ENCODE measurements at places on chromosomes 12 and 14.

DNA sequence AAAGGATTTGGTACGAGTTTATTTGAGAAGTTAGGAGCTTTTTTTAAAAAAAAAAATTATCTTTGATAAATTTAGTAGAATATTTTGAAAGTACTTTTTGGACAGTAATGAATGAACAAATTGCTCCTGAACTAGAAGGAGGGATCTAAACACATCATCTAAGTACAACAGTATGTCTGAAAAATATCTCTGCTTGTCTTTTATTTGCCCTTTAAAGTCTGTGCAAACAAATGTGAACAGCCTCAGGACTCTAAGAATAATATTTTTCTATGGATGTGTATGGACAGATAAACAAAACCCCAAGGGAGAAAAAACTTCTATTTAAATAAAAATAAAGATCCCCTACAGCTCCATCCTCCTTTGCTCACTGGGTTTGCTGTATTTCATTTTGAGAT, 19.5 kb downstream of the FBXL14 start:
- DNase-seq: no peak

- DNase-seq: no peak
Measured at GRCh38 chr14:31270196-31270772, 62.7 kb upstream of the HECTD1 start.

- no peak for DNase-seq
Measured at GRCh38 chr12:7162691-7163114, 26.8 kb upstream of the PEX5 start.

DNA sequence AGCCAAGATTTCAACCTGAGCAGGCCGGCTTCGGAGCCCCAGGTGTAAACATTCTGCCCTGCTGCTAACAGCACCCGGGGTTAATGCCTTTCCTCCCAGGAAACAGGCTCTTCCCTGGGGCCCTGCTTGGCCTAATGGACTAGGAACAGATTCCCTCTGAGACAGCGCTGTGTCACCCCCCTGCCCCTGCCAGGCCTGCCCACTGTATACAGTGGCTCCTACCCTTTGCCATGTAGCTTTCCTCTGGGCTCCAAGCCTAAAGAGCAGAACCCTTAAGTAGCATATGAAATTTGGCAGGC, 28.3 kb upstream of the BCDIN3D start:
- DNase-seq: no peak

GRCh38 chr12:30753233-30753632, 1.5 kb downstream of the CAPRIN2 start:
- peak; percentile 13 for DNase-seq

DNA sequence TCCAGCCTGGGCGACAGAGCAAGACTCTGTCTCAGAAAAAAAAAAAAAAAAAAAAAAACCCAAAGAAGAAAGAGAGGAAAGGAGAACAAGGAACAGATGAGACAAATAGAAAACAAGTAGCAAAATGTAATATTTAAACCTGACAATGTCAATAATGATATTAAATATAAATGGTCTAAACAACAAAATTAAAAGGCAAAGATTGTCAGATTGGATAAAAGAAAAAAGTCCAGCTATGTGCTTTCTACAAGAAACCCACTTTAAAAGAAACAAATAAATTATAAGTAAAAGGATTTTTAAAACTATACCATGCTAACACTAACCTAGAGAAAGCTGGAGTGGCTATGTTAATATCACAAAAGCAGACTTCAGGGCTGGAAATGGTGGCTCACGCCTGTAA, 29.7 kb upstream of the APOF start:
- DNase-seq: no peak

GRCh38 chr12:131861261-131862083, 33.0 kb upstream of the ULK1 start:
- no peak for DNase-seq

DNA sequence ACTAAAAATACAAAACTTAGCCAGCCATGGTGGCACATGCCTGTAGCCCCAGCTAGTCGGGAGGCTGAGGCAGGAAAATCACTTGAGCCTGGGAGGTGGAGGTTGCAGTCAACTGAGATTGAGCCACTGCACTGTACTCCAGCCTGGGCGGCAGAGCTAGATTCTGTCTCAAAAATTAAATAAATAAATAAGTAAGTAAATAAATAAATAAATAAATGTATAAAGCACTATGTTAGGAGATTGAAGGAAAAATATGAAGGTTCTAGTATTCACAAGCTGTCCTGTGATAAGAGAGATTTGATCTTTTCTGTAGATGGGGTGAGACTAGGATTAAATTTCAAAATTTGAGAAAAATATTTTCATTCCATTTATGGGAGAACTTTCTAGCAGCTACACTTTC, 5.7 kb downstream of the DNAJC22 start:
- DNase-seq: no peak

- DNase-seq: no peak
Measured at GRCh38 chr12:76124456-76124855, 40.0 kb upstream of the NAP1L1 start.

- DNase-seq: peak; percentile 76
Measured at GRCh38 chr12:57001448-57001906, 4.9 kb downstream of the ZBTB39 start.

DNA sequence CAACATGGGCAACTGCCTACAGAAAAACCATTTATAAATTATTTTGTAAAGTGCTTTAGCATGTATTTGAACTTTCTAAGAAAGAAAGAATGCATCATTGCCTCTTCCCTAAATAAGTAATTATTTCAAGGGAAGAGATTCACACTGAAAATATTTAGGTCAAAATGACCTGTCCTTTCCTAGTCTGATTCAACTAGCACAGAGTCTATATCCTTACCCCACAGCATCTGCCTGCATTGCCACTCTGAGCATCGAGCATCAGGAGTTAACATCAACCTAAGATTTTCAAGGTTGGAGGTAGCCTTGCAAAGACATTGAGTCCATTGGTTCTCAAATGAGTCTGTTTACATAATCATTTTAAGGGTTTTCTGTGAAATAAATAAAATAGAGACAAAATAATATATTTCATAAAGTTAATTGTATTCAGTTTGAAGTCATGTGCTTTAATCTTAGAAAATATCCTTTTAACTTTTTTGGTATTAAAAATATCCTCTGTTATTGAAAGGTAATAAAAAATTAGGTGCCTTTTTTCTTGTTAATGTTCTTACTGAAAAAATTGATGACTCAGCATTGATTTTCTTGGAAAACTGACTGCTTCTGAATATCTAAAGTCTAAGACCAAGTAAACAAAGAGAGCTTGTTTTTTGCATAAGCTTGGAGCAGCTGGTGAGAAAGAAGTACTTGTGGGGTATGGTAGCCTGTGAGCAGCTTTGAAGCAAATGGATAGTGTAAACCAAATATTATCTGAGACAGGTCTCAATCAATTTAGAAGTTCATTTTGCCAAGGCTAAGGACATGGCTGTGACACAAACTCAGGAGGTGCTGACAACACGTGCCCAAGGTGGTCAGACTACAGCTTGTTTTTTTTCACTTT, 269.0 kb upstream of the CLEC14A start:
- no peak for DNase-seq

GRCh38 chr12:55736780-55737580, 5.9 kb upstream of the GDF11 start:
- DNase-seq: peak; percentile 63

GRCh38 chr14:36604757-36605505, 22.5 kb upstream of the NKX2-8 start:
- DNase-seq: peak; percentile 18

DNA sequence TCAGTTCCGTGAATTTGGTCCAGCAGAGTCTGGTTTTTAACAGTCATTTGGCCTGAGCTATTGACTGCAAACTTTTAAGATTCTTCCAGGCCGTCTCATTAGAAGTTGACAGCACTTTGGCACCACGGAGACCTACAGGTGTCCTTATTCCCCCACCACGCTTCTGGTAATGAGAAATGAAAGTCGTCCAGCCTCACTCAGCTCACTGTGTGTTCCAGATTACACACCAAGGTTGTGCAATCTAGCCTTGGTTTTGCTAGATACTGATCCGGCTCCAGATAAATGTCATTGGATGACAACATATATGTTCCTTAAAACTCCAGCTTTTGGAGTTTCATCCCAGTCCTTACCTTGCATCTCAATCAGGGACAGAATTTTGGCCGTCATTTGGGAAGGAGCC, 210.4 kb downstream of the CHST11 start:
- DNase-seq: no peak

GRCh38 chr12:45034861-45035265, 16.0 kb downstream of the DBX2 start:
- DNase-seq: no peak

DNA sequence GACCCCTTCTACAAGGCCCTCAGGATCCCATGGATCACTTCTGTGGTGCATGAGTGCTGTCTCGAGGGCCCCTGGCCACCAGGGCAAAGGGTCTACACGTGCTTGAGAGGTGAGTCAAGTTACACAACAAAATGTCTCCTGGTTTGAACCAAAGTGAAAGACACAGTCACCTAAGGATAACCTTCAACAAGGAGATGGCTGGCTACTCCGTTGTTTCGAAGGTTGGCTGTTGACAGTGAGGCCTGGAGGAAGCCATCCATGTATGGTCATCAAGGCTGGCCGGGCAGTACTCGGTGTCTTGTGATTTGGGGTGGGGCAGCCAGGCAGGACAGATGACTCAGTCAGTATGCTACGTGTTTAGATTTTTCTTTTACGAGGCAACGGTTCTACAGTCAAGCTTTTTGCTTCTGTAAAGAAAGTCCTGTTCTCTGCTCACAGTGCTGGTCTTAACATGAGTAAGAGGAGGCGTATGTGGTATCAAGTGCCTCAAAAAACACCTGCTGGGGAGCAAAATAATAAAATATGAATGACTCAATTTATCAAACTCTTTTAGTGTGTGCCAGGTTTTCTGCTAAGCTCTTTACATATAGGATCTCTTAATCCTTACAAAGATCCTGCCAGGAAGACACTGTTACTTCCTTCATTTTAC, 18.0 kb upstream of the NT5DC3 start:
- no peak for DNase-seq

GRCh38 chr12:79886917-79887519, 47.9 kb downstream of the PPP1R12A start:
- no peak for DNase-seq

DNA sequence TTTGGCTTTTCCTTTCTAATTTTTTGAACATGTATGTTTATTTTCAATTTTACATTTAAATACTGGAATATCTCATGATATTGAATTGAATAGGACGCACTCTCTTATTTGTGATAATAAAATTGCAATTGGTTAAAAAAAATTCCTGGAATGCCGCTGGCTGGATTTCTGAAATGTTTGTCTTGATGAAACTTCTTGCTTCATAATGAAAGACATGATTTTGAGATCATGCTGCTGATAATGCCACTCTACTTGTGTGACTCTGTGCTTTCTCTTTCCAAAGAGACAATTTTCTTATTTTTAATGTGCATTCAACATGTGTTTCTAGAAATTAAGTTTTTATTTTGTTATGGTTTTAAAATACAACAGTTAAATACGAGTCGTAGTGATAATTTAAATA, 465.7 kb upstream of the FAR2 start:
- no peak for DNase-seq

DNA sequence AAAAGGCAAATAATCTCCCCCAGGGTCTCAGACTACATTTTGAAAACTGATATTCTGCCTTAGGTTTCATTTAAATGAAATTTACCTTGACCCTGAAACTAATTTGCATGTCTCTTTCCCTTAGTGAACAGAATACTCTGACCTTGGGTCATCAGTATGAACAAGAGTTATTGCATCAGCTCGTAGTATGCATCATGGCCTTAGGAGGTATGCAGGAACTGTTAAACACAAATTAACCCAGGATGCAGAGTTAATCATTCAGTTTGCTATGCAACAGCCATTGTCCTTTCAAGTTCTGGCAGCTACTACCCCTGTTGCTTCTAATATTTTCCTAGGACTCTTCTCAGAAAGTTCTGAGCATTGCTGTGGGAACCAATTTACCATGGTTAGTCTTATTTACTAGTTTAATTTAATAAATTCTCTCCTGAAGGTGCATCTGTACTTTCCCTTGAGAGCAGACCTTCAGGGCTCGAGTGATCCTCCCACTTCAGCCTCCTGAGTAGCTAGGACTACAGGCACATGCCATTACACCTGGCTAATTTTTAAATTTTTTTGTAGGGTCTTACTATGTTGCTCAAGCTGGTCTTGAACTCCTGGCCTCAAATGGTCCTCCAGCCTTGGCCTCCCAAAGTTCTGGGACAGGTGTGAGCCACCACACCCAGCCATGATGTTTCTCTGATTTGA, 126.7 kb downstream of the TTC6 start:
- no peak for DNase-seq

DNA sequence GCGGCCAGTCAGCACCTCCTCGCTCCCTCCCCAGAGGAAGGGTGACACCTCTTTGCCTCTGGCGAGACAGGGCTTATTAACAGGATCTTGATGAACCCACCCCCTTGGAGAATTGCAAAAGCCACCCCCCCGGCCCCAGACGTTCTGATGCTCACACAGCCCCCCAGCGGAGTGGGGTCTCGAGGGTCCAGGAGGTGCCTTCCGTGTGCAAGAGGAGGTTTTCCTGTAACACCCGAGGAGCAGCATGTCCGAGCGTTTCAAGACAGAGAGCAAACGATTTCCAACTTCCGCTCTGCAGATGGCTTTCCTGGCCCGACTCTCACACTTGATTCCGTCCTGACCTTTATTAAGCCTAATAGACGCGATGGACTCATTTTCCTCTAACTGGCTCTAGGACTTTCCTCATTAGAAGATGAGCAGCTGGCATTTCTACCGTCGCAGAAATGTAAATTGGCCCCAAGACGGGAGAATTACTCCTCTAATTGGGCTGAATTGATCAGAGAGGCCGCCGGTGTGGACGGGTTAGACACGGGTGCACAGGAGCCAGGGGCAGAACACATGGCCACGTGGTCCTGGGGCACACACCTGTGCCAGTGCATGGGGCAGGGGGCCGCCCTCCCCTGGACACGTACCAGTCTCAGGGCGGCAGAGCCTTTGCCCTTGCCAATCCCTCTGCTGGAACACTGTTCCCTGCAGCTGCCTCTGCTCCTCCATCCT, 84.4 kb downstream of the NOC4L start:
- DNase-seq: no peak

- no peak for DNase-seq
Measured at GRCh38 chr14:98474900-98475299, 797.1 kb downstream of the BCL11B start.

DNA sequence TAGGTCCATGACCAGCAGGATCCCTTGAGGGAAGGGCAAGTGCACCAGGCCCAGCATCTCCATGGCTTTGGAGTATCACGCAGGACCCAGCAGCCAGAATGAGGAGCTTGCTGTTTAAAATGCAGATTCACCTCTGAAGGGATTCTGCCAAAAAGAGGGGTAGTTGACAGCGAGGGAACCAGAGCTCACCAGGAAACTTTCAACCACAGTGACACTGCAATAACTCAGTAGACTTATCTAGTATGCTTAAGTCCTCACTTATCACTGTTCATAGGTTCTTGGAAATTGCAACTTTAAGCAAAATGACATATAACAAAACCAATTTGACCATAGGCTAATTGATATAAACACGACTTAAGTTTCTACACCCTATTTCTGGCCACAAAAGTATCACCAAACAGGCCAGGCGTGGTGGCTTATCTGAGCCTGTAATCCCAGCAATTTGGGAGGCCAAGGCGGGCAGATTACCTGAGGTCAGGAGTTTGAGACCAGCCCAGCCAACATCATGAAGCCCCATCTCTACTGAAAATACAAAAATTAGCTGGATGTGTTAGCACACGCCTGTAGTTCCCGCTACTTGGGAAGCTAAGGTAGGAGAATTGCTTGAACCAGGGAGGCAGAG, 21.4 kb upstream of the CKAP4 start:
- no peak for DNase-seq

GRCh38 chr12:34404377-34405285, 382.3 kb downstream of the ALG10 start:
- DNase-seq: peak; percentile 2
